ENCODE measurements at places on chromosomes 1 and 21.
A peak's percentile ranks its signal among the peaks of the same experiment; 100 is the strongest.

DNA sequence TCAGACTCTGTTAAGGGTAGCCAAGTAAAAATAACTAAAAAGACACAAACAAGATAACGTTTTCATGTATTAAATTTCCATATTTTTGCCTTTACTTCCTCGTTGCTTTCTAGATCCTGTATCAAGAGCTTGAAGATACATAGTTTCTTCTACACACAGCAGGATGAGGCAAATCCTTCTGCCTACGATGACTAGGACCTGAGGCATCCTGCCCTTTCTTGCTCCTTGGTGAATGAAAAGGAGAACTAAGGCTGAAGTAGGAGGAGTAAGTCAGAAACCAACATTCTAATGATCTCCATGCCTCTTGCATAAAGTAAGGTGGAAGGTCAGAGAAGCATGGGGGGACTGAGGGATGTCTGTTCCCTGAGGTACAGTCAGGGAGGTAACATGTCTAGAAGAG, 102.6 kb downstream of the GPATCH2 start:
- no peak for DNase-seq

DNA sequence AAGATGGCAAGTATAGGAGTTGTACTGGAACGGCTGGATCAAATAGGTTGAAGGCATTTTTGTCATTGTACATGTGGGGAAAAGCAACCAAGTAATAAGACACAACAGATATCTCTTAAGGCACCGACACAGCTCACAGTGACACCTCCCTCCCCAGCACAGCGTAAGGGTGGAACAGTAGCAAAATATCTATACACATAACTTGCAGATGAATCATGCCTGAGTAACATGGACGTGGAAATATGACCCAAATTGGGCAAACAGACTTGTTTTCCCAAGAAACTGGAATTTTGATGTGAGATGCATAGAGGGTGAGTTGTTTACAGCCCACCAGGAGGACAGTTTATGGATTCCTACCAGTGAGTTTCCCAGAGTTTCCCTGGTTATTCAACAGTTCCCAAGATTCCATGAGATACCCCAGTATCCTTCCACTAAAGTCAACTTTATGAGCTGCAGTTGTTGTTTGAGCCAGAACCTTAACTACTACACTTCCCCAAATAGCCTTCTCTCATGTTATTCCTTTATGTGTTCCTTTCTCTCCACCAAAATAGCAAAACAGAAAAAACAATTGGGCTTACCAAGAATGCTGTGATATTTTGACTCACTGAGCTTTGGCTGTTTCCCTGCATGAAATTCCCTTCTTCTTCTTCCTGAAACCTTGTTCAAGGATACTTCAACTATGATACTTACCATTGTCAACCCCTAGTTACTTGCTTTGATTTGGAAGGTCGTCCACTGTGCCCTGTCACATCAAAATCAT, 7.1 kb upstream of the DR1 start:
- no peak for DNase-seq

DNA sequence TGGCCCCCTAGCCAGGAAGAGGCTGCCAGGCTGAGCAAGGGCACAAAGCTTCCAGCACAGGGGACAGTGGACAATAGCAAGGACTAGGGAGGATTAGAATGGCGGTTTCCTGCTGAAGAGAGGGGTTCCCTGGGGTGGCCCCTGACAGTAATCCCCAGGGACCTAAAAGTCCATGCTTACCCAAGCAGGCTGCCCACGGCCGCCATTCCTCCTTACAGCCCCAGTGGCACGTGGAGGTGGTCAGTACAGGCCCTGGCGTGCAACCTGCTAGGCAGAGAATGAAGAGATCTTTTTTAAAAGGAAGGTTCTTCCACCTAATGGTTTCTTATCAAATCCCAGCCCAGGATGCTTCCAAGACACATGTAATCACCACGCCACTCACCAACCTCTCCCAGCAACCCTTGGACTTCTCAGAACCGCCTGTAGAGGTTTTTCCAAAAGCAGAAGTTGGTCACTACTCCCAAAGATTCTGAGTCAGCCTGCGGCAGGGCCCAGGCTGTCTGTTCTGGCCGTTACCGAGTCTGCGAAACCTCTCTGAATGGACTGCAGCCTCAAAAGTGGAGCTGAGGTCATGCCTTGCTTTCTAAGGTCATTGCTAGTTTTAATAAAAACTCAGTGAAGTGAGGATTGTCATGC, 926 bp downstream of the MRPL55 start:
- DNase-seq = peak; percentile 2

DNA sequence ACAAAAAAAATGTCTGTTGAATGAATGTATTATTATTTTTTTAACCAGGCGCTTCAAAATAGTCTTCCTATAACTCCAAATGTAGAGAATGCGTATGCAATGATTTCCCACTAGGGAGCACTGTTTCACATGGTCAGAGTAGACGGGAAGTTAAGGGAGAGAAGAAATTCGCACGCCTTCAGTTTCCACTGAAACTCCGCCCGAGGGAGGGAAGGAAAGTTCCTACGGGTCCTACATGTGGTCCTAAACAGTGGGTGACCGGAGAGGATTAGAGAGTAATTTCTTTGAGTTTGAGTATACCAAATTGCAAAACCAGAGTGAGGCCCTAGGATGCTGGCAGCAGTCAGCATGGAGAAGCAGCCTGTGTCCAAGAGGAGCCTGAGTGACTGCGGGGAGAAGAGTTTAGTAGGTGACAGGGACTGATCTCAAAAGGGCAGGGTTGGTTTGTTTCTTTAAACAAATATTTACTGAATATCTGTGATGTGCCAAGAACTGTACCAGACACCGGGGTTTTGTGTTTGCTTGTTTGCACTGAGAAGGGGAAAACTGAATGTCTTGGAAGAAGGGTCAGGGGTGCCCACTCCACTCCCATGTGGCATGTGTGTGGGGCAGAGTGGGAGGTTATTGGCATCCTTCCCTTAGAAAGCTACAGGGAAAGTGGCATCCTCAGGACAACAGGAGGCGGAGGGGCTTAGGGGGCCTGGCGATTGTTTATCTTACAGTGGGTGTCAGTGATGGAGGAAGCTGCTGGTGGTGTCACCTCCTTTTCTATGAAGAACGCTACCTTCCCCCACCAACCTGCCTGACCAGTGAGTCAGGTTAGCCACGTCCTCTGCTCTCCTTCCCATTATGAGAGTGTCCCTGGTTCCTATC, 22.8 kb downstream of the RNU5D-1 start:
- DNase-seq = peak; percentile 69

DNA sequence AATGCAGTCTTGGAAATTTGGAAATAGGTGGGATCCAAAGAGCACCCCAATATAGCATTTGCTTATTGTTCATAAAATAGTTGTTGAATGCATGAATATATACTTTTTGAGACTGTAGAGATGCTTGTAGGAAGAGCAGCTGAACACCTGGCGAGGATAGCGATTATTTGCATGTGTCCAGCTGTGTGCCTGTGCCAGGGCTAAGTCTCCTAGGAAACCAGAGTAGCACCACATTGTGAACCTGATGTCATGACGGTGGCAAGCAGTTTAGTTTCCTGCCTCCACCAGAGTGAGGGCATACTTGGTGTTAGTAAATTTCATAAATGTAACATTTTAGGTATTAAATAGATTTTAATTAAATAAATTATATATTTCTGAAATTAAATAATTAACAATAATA, 37.3 kb upstream of the IRF2BP2 start:
- DNase-seq = no peak

- DNase-seq = no peak
These were observed 294.8 kb downstream of the PCP4 start for GRCh38 chr21:40162075-40162474.
